ENCODE measurements at places on chromosomes 11 and 22. TPM values are rescaled to one million over a fixed set of nuclear protein-coding genes. Genes with fewer than 3 reads are reported as not detected.

RAG2 gene
- total RNA-seq = not detected

MS4A14 gene
- total RNA-seq = 1.1 TPM

VWCE gene
- 0.37 TPM for total RNA-seq

SAC3D1 gene
- total RNA-seq = 12.9 TPM

GRCh38 chr11:85827748-85828639 is 17.1 kb upstream of the SYTL2 start:
- DNase-seq = no peak

- no peak for DNase-seq
These were observed 119.6 kb downstream of the VPREB1 start for GRCh38 chr22:22364207-22364606.

DNA sequence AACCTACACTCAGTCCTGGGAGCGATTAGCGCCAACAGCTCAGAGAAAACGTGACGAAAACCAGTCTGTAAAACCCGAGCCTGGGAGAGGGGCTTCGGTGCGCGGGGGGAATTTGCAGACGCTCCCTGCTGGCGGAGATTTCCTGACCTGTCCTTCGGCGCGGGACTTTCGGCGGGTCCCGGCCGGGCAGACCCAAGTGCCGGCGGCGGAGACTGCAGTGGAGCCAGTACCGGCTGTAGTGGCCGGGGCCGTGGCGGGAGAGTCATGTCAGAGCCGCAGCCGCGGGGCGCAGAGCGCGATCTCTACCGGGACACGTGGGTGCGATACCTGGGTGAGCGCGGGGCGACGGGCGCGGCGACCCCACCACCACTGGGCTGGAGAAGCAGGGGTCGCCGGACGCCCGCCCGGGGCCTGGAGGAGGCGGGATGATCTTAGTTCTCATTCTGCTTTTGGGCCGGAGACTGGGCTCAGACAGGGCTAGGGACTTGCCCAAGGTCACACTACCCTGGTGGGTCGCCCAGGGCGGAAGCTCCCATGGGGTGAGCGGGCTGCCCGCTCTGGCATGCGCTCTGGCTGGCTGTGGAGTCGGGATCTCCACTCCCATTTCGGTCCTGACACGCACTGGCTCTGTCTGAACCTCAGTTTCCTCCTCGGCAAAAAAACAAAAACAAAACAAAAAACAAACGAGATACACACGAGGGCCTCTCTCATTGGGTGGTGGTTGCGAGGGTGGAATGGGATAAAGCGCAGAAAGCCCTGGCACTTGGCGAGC is at the start of gene MTFP1:
Gene MTFP1, plus strand, starts transcription at position 153 of the 772 bp plus-strand sequence. Its CDS starts 112 bp downstream, at position 265.
- peak; percentile 74 for DNase-seq

GRCh38 chr11:72720784-72721183 is 31.4 kb downstream of the ARAP1 start:
- DNase-seq = no peak

GRCh38 chr11:61587951-61588727 is 7.3 kb upstream of the SYT7 start:
- DNase-seq = peak; percentile 90

DNA sequence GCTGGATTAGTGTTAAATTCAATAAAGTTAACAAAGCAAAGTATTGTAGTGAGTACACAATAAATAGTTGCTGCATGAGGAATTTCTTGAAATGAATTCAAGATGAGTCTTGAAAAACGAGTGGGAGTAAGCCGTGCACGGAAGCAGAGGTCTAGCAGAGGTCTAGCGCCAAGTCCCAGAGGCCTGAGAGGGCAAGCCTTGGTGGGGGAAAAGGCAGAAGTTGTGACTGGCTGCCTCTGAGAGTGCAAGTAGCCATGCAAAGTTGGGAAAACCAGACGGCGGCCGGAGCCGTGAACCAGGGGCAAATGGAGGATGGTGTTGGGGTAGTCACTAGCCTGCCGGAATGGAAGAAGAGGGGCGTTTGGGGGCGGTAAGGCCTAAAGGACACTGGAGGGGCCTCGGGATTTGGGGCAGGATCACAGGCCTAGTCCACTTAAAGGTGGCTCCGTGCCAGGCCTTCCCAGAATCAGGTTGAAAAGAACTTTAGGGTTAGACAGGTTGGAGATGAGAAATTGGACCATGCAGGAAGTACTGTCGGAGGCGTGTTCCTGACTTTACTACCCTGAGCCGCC is 379 bp upstream of the SLC3A2 start:
- no peak for DNase-seq

GRCh38 chr11:73233211-73233610 is 15.1 kb downstream of the P2RY2 start:
- no peak for DNase-seq

DNA sequence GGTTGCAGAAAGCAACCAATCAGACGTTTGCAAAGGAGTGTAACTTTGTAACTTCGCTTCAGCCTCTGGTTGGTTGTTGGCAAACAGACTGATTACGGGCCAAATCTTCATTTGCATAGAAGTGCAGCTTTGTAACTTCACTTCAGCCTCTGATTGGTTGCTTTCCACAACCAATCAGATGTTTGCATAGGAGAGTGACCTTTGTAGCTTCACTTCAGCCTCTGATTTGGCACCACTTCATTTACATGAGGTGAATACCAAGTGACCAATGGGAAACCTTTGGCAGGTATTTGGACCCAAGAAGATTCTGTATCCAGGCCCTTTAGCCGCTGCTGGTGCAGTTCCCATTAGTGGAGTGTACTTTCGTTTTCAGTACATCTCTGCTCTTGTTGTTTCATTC is 16.0 kb downstream of the USP47 start:
- DNase-seq = no peak

DNA sequence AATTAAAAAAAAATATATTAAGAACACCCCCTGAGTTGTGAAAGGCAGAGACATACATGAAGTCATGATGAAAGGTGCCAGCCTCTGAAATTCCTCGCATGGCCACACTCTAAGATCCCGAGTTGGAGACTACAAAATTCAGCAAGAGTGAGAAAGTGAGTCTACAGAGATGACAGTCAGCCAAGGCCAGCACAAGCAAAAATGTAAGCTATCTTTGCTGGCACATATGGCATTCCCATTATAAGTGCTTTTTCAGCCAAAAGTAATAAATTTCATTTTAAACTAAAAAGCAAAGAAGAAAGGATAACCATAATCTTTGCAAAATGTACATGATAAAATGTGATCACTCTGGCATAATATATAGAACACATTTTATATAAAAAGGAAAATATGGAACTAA is 40.6 kb downstream of the FANCF start:
- DNase-seq = no peak

Measured in colonic mucosa (tissue), 4 donors.